ENCODE measurements at places on chromosomes 5 and 9.
A peak's percentile ranks its signal among the peaks of the same experiment; 100 is the strongest.

GRCh38 chr5:100856462-100856861 is 46.6 kb downstream of the ST8SIA4 start:
- no peak for DNase-seq

DNA sequence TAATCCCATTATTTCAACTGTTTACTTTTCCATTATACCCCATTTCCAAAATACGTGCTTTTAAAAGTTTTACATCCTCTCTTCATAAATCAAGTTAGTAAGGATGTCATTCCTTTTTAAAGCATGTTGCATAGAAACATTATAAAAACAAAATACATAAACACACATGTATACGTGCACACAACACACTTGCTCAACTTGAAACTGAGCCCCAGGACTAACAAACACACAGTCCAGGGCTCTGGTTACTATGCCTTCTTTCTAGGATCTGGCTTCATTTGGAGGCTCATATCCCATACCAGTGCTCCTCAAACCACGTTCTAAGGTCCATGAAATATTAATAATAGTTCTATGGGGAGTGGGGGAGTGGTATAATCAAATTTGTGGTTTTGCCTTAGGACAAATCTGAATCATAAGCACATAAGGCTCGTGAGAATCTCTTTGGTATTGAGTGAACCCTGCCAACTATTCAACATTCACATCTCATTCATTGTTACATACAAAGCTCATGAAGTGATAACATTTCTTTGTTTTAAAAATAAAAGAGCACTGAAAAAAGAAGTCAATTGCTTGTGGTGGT is 55.2 kb downstream of the NFIB start:
- DNase-seq, result no peak

DNA sequence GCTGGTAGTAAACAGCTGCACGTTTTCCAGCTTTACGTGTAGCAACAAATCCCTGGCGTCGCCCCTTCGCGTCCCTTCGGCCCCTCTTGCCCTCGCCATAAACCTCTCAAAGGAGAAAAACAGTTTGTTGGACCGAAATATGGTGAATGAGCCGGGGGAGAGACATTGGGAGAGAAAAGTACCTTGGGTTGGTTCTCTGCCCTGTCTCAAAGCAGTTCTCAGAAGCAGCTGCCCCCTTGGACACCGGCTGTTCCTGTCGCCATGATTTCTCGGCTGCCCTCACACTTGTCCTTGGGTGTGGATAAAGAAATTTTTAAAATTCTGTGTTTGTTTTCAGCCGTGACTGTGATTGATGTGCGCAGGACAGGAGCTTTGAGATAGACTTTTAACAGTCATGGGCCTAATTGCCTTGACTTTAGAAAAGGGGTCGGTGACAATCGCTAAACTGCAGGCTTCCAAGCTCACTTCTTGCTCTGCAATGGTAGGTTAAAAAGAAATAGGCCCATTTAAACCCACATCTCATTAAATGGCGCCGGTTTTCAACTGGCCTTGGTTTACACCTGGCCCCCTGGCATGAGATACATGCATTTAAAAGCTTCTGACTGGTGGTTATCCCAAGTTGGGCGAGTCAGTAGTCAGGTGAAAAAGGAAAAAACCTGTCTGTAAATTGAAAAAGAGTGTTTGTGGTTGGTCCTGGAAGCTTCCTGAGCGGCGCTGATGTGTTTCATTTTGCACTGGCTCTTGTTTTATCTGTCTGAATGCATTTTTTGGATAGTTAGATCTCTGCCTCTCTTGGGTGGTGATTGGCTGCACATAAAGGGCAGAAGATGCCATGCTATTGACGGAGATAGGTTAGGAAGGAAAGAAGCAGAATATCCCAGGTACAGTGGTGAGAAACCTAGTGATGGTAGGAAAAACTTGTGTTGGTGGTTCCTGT is 983 bp downstream of the RCL1 start:
- no peak for DNase-seq

DNA sequence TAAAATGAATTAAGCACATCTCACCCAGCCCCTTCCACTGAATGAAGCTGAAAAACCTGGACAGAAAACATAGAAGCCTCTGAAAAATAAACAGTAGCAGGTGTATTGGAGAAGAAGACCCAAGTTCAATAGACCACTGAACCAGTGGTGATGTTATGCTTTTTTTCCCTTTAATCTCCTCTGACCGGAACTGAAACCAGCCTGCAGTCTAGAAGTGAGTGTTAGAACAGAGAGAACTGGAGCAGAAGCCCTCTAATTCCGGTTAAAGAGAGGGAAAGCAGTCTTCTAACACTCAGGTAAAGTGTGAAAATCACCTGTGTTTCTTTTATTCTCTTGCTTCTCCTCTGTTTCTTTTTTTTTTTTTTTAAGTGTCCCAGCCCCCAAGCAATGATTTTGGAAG is 83.5 kb upstream of the CCL21 start:
- no peak for DNase-seq

DNA sequence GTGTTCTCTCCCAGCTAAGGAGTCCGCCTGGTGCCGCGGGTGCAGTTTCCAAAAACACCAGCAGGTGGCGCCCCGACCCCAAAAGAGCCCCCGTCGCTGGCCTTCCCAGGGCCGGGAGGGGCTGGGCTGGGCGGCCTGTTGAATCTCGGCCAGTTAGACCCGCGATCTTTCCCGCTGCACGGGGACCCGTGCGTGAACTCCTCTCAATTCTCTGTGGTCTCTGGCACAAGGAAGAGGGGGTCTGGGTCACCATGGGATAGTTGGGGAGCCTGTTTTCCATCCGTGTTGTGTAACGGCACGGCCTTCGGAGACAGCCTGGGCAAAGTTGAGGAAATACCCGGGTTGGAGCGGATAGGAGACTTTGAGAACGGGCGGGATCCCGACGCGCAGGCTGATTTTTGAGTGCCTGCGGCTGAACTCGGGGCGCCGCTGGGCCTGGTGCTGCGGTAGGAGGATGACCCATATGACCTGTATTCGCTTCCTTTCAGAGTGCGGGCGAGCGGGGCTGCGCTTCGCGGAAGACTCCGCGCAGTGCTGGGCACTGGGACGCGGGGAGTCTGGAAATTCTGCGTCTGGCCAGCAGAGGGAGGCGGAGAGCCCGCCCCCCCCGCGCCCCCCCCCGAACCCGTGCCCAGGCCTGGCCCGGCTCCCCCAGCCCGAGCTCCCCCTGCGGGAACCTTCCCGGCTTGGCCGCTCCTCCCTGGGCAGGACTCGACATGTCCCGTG is 7.9 kb upstream of the PSD2 start:
- DNase-seq, result peak; percentile 68

DNA sequence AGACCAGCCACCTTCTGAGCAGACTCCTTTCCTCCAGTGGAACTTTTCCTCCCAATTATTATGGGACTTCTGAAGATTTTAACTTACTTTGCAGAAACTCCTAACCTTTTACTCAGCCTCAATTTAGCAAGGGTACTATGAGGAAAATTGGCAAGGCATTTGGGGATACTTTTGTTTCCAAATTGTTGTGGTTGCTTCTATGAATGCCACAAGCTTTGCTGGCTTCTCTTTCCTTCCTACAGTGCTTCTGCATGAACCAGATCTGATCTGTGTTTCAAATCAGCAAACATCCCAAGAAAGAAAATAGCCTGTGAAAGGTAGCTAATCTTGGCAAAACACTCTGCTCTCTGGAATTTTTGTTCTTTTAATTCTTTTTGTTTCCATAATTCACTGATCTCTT is 57.3 kb upstream of the TAF11L2 start:
- DNase-seq, result no peak

- no peak for DNase-seq
Measured at GRCh38 chr9:122020398-122020797, 72.7 kb downstream of the TTLL11 start.

Measured in T follicular helper cell (primary cell).